NCI-H226 (cell line): ENCODE measurements at places on chromosomes 2 and 18.

- no peak for DNase-seq
These were observed 26.0 kb downstream of the SH3YL1 start for GRCh38 chr2:237878-238277.

DNA sequence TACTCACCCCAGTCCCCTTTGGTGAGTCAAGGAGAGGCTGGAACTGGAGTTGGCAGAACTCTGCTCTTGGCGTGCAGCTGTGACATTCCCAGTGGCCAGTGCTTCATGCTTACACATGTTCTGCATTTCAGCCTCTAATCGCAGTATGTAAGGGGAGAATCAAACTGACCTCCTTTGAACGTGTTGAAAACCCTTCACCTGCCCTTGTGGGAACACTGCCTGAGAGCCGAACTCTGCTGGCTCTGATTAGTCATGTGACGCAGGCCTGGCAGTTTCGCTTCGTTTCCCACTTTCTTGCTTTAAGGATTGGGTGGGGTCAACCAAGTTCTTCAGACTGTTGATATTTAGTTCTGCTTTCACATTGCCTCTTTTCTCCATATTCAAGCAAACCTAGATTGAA, 173.8 kb upstream of the BCL2L11 start:
- DNase-seq: no peak

DNA sequence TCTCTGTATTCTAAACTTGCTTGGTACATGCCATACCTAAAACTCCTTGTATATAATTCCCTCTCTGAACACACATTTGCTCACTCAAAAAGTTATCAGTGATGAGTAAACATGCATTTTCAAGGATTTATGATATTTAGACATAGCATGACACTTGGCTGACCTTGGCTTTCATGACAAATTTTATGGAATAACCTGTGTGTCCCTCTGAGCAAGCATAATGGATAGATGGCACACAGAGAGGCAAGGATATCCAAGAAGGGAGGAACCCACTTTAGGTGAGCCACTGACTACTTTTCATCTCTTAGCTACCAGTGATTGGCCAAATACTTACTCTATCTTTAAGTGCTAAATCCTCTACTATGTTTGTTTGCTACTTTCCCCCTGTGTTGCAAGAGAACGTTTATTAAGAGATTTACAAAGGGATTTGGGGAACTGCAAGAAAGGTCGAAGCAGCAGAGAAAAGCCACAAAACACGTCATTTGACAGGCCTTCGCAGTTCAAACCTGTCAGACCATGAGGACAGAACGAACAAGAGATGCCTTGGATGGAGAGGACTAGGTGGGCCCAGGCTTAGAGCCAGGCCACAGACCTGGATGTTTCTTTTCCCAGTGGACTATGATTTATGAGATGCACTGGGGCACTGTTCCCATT, 379.9 kb downstream of the NBAS start:
- DNase-seq: no peak

- DNase-seq: no peak
These were observed 28.9 kb upstream of the ACTR2 start for GRCh38 chr2:65198737-65199136.

DNA sequence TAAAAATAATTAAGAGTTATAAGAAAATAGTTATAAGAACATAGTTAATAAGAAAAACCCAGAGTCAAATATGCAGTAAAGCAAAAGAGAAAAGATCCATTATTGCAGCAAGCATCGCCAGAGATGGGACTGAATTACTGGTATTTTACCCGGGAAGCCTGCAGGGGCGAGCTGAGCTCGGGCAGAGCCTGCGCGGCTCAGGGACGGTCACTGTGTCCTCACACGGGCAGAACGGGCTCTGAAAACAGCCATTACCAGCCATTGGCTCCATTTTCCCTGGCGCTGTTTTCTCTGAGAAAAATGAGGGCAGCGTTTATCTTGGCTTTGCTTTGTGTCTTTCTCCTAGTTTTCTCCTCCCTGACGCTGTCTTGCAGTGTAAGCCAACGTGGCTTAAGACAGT, 95.3 kb upstream of the ALKAL2 start:
- DNase-seq: no peak

- DNase-seq: no peak
These were observed 484.3 kb downstream of the PTPRM start for GRCh38 chr18:8051453-8051852.

DNA sequence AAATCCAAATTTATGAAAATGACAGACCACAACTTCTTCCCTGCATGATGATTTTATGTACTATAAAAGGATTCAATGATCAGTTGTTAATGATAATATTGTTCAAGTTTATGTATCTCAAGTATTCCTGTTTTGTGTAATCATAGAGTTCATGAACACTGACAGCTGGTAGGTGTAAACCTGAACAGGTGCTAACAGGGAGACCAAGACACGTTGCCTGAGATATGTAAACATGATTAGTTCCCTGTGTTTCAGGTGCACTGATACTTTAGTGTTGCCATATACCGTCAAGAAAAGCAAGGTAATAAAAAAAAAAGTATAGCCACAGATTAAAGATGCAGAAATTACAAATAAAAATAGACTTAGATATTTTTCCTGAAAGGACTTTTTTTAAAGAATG, 131.8 kb downstream of the BAZ2B start:
- DNase-seq: no peak
